ENCODE measurements at places on chromosomes 5 and 9. TPM values are rescaled to one million over a fixed set of nuclear protein-coding genes. Genes with fewer than 3 reads are reported as not detected.

Gene GDF9
- total RNA-seq, result 0.13 TPM

DNA sequence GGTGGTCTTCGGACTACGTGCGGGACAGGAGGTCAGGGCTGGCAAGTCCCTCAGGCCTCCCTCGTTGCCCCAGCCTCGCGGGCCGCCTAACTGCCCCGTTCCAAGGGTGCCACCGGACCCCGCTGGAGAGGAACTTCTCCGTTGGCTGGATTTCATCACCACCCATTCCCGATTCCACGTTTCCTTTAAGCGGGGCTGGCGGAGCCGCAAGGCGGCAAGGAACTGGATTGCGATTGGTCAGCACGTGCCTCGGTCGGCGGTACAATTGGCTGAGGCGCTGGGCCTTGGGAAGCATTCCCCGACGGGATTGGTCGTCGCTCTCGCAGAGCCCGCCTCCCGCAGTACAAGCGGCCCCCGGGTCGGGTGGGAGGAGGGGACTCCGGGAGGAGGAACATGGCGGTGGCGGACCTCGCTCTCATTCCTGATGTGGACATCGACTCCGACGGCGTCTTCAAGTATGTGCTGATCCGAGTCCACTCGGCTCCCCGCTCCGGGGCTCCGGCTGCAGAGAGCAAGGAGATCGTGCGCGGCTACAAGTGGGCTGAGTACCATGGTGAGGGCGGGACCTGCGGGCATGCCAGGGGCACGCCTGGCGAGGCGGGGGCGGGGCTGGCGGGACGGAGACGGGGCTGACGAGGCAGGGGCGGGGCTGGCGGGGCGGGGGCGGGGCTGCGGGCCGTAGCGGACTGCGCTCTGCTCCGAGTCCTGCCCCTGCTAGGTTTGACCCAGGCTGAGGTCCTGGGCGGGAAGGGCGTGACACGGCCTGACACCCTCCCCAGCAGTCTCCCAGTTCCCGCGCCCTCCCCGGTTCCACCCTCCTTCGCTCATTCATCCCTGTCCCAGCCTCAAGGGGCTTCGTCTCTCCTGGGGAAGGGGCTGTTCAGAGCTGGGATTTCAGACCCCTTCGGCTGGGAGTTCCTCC lies at the start of gene PHPT1:
PHPT1 (plus strand) TSS at position 372 of the 922 bp plus-strand sequence; CDS start at position 394, 22 bp downstream.
- peak; percentile 99 for DNase-seq

DNA sequence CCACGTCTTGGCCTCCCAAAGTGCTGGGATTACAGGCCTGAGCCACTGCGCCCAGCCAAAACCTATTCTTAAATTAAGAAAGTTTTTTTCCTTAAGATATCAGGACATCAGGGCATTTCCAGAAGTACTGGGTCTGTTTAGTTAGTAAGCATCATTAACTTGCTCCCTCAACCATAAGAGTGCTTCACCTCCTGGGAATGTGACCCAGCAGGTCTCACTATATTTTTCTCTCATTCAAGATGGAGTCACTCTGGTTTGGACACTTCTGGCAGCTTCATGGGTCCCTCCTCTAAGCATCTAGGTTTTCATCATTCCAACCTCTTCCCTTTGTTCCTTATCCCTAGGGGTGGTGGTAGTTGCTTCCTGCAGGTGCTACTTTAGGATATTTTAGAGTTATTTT lies 10.3 kb upstream of the BRD3OS start:
- no peak for DNase-seq

Gene FAM81B
- total RNA-seq, result not detected

Gene CCL27
- total RNA-seq, result not detected

Gene PRSS3
- not detected for total RNA-seq

DNA sequence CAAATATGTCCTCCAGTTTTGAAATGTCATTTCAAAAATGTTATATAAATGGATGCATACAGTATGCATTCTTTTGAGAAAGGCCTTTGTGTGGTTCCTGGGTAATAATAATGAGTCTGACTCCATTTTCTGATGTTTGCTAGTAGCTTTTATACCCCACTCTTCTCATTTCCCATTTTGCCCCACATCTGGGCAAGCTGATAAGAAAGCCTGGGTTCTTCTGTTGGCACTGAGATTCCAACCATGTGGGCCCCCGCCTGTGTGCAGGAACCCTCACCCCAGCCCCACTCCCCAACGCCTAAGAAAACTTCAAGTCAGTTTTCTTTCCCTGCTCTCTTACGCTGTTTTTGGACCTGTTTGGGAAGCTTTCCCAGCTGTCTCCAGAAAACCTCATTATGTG lies 89.4 kb downstream of the SNX18 start:
- no peak for DNase-seq

- no peak for DNase-seq
These were observed 82.8 kb downstream of the DAP start for GRCh38 chr5:10678244-10678643.

- DNase-seq, result no peak
These were observed 1061.3 kb upstream of the DMAC1 start for GRCh38 chr9:8860925-8861324.

Gene NUTM2F
- total RNA-seq, result not detected

Gene OLFML2A
- total RNA-seq, result 41.8 TPM

DNA sequence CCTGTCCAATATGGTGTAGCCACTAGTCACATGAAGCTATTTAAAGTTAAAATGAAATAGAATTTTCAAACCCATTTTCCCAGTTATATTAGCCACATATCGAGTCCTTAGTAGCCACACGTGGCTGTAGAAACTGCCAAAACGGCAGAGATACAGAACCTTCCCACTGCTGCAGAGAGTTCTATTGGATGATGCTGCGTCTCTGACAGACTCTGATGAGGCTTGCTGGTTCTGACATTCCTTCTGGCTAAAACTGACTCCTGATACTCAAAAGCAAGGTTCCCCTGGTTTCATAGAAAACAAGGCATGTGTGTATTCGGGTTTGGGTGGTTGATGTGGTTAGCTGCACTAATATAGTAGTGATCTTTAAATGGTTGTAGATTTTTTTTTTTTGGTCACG lies 91.5 kb downstream of the TLE4 start:
- no peak for DNase-seq

DNA sequence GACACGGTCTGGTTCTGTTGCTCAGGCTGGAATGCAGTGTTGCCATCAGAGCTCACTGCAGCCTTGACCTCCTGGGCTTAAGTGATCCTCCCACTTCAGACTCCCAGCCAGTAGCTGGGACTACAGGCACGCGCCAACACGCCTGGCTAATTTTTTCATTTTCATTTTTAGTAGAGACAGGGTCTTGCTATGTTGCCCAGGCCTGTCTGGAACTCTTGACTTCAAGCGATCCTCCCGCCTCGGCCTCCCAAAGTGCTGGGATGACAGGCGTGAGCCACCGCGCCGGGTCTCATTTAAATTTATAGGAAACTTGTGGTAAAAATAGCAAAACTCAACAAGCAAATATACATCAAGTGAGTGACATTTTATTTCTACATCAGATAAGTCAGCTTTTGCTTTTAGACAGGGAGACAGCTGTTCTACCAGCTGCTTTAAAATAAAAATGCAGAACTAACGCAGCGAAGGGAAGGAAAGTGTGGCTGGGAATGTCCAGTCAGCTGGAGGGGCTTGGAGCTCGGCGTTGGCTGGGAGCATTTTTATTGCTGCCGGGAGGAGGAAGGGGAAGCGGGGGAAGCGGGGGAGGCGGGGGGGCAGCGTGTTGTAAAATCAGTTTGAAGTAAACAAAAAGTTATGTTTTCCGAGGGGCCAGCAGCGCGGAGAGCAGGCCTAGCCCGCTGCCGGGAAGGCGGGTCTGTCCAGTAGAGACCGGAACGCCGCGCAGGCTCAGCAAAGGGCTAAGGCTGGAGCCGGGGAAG lies 707 bp upstream of the ZFYVE16 start:
- no peak for DNase-seq

- no peak for DNase-seq
These were observed 123.8 kb downstream of the ASTN2 start for GRCh38 chr9:117290856-117291622.

DNA sequence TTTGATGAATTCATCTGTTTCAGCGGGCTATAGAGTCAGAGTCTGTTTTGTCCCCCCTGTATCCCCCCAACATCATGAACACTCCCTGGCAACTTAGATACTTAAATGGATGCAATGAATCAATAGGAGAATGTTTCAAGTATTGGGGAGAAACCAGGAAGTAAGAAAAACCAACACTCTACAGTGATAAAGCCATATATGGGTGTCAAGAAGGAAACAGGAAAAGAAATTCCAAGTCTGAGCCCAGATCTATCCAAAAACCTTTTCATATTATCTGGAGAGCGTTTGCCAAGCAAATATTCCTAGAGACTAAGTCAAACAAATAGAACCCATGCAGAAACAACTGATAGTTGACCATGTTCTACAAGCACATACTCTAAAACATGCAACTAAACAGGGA lies 2.3 kb upstream of the GNAQ start:
- no peak for DNase-seq

GRCh38 chr5:135221187-135221473 lies 177.9 kb downstream of the MACROH2A1 start:
- DNase-seq, result no peak

Gene COL15A1
- total RNA-seq, result 7.7 TPM

DNA sequence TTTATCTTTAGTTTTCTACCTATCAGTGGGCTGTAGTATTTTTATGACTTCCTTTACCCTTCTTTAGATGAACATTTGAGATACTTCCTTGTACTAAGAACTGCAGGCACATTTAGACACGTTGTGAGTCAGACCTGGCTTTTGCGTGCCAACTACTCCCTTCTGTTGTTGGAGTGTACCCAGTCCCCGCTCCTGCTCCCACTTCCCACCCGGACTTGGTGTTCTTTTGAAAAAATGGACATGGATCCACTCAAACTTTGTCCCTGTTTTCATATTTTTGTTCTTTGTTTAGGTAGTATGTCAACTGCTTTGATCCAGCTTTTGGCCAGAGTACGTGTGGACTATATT lies 60.7 kb downstream of the PARP8 start:
- DNase-seq, result no peak

GRCh38 chr9:75111019-75111622 lies 22.8 kb downstream of the OSTF1 start:
- DNase-seq, result no peak

DNA sequence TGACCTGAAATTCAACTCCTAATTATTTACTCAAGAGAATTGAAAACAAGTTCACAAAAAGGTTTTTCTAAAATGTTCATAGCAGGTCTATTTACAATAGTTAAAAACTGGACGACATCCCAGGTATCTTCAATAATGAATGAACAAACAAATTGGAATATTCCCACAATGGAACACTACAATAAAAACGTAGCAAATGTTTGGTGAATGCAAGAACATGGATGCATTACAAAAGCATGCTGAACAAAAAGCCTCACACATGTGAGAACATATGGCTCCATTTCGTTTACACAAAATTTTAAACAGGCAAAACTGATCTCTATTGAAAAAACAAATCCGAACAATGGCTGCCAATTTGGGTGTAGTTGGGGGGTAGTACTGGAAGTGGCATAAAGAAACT lies 669.9 kb downstream of the MTRR start:
- DNase-seq, result no peak

- DNase-seq, result no peak
These were observed 38.6 kb upstream of the KCNMB1 start for GRCh38 chr5:170427672-170428236.

DNA sequence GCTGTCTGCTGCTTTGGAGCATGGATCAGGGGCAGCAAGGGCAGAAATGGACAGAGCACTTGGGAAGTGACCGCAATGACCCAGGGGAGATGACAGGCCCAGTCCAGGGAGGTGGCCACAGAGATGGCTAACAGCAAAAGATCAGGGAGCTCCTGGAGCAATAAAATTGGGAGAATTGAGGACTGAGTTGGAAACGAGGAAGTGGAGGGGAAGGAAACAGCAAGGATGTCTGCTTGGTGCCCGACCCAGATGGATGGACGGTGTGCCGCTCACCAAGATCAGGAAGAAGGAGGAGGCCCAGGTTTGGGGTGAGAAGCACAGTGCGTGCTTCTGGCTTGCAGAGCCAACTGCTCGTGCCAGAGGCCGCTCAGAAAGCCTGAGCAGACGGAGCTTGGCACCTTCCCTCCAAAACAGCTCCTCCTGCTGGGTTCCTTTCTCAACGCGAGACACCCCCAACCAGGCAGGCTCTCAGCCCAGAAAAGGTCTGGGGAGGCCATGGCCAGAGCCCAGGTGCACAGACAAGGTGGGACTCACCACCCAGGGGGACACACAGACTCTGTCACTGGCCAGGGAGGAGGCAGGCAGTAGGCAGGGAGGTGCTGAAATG lies 1.7 kb upstream of the SLC34A1 start:
- no peak for DNase-seq

DNA sequence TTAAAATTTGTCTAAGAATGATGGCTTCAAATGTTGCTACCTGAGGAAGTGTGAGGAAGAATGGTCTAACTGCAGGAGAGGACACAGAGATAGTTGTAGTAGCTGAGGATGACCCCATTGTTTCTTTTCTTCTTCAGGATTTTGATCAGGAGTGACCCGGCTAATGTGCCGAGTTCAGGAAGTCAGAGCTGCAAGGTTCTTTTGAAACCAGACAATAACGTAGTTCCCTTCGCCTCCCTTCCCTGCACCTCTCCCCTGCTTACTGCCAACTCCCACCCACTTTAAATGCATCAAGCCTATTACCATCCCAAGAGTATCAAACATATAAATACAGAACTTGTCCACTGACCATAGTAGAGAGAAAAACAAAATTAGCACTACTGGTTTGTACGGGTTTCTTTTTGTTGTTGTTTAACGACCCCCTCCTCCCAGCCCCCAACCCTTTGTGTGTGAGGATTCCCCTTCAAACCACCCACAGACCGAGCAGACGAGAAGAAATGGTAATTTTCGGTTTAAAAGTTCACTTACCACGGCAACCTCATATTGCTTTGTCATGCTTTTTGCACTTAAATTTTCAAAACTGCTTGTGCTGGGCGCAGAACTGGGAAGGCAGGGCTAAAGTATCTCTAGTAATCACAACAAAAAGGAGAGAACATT lies 23.5 kb upstream of the ELAVL2 start:
- DNase-seq, result no peak

DNA sequence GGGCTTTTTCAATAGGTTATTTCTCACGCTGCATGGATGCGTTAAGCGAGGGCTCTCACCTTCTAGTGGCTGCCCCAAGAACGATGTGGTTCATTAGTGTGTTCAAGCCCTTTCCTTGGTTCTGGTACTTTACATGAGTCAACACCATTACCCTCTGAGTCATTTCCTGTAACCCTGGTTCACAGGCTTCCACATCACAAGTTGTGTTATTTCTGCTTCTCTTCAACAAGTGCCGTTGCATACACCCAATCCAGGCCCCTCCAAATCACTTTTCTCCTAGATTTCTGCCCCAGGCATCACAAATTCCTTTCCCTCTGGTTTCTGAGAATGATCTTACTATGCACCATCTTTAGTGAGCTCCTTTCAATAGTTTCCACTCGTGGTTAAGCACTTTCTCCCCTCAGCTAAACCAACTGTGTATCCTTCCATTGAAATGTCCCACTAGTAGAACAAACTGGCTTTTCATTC lies 69.5 kb upstream of the RAD23B start:
- no peak for DNase-seq

- no peak for DNase-seq
These were observed 1023.7 kb upstream of the DMAC1 start for GRCh38 chr9:8823131-8823895.

DNA sequence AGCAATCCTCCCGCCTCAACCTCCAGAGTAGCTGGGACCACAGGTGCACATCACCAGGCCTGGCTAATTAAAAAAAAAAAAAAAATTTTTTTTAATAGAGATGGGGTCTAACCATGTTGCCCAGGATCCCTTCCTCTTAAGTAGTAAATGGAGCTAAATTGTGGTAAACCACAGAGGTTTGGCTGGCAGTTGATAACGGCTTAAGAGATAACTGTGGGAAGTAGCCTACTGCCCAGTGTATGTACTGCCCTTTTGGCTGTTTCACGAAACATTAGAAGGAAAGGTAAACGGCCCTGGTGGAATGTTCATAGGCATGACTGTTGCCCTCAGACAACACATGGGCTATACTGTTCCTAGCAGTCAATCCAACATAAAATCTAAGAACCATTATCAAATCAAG lies 44.4 kb downstream of the HMGCR start:
- no peak for DNase-seq

GRCh38 chr5:86329318-86329717 lies 288.4 kb upstream of the COX7C start:
- no peak for DNase-seq
